ENCODE measurements at places on chromosomes 13 and 19.

DNA sequence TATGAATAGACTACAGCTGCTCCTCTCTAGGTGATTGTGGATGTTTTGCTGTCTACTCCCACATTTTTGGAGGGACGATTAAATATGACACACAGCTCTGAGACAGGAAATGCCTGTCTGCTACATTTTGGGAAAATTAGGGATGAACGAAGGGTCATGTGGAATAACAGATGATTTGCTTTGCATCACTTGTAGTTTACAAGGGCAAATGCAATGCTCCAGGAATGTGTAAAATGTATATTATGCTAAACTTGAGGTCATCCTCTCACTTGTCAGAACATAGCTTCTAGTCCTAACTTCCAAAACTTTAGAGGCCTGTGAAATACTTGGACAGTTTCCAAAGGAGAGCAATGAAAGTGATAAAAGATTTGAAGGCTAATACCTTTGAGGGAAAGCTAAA lies 284.2 kb upstream of the DACH1 start:
- DNase-seq = no peak

DNA sequence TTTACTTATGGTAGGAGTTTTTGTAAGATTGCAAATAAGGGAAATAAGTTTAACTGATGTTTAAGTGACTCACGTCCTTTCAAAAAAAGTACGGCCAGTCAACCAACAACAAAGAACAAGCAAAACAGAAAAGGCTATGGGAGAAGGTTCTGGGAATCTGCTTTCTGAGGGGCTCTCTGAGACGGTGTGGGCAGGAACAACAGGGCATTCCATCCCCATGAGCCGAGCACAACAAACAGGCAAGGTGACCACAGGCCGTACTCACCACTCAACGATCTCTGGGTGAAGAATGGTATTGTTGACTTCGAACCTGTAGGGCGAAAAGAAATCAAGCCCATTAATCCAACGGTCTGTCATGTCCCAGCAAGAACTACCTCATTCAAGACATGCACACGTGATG lies 43.8 kb downstream of the PEPD start:
- no peak for DNase-seq

DNA sequence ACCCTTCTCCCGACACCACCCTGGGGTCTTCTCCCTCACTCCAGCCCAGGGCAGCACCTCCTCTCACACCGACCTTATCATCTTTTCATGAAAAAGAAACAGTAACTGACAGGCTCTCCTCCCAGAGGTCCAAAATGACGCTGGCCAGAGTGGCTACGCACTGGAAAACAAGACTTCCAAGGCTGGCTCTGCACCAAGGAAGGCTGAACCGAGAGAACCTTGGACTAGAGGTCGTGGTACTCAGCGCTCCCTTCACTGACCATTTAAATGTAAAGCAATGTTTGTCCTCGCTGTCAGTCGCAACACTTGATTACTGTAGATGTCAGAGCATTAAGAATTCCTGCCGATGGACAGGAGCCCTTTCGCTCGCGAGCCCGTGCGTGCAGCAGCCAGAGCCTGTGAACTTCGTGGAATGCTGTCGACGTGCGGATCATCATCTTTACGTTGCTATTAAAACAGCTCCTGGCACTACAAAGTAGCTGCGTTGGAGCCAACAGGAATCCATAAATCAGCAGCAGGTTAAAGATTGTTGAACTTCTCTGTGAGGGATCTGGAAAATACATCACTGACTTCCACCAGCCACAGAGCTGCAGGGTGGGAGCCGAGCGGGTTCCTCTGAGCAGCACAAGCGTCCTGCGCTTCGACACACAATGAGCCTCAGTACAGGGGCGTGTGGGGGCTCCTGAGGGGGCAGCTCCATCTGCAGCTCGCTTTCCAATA lies 125.5 kb upstream of the MCF2L start:
- DNase-seq = no peak

- DNase-seq = peak; percentile 87
These were observed 25.3 kb downstream of the CAPN12 start for GRCh38 chr19:38718747-38719543.

DNA sequence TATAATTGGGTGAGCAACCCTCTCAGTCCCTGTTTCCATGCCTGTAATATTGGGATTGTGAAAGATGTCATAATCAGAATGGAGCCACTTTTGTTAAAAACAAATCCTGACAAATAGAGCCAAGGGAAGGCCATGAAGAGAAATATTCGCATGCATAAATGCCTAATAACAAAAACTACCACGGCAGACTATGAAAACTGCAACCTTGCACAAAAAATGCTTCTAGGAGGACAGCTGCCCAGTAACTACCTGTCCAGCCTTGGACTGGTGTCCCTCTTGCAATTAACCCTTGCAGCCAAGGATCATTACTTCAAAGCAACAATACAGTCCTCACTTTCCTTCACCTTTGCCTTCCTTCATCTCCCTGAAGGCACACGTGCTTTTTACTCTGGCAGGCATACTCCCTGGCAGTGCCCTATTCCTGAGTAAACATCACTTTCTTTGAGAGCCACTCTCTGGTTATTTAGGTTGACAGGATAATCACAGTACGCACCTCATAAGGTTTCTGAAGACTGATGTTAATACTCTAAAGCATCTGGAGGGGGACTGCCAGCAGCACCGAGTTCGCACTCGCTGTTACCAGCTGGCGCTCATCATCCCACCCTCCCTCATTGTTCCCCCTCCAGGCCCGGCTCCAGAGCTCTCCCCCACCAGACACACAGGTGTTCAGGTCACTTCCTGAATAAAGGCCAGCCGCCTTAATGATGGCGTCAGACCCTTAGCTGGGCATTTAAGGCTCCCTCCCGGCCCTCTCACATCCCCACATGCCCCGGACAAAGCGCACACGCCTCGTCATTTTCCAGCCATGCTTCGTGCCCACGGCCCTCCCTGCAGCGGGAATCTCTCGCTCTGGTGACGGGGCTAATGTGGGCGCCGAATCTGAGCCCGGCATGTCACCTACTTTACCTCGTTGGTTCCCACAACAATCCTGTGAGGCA lies 57.3 kb downstream of the CDADC1 start:
- no peak for DNase-seq

DNA sequence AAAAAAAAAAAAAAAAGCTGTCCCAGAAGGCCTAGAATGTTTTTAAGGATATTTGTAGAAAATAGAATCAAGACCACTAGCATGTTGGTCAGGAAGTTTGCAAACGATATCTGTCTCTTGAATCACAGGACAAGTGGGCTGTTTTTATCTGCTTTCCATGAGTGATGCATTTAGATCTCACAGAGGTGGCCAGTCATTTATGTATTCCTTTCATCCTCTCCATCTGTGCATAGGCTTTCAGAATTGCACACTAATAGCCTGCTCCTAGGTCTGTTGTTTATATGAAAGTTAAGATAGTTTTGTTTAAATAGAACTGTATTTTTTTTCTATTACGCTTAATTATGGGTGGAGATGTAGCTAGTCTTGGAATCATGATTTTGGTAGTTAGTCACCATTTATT lies 289.5 kb downstream of the SHISA2 start:
- no peak for DNase-seq

GRCh38 chr19:39409208-39410016 lies 2.8 kb downstream of the ZFP36 start:
- peak; percentile 85 for DNase-seq

- DNase-seq = no peak
These were observed 2.1 kb downstream of the MCOLN1 start for GRCh38 chr19:7524523-7524922.

DNA sequence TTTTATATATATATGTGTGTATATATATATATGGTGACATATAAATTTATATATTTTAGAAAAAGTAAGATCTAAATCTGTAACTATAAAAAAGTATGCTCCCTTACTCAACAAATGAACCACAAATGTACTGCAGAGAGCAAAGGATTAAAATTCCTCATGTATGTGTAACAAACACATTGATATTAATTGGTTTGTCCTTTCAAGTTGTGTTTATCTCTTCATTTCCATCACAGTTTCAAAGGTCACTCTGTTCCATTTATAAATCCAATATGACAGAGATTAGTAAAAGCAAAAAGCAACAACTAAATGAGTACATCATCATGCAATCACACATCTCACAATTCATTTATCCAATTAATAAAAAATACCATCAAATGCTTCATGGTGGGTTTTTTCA lies 247.9 kb downstream of the DACH1 start:
- DNase-seq = no peak

DNA sequence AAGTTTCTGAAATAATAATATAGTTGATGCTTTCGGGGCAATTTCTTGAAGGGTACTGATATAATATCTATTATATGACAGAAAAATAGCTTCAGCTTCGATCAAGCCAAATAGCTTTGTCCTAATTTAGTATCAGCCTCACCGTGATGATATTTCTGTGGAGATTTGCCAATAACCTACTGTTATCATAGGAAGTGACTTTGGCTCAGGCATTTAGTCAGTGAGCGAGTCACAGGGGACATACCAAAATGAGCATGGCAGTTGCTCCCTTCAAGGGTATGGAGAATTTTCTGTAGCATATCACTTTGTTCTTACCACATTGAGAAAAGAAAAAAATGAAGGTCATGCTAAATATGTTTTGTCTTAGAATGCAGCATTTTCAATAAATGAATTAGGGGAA lies 767.6 kb upstream of the SLITRK1 start:
- no peak for DNase-seq

- no peak for DNase-seq
These were observed 3.3 kb downstream of the SIX5 start for GRCh38 chr19:45765702-45766295.

GRCh38 chr13:27587095-27587746 lies 33.1 kb downstream of the LNX2 start:
- DNase-seq = no peak

DNA sequence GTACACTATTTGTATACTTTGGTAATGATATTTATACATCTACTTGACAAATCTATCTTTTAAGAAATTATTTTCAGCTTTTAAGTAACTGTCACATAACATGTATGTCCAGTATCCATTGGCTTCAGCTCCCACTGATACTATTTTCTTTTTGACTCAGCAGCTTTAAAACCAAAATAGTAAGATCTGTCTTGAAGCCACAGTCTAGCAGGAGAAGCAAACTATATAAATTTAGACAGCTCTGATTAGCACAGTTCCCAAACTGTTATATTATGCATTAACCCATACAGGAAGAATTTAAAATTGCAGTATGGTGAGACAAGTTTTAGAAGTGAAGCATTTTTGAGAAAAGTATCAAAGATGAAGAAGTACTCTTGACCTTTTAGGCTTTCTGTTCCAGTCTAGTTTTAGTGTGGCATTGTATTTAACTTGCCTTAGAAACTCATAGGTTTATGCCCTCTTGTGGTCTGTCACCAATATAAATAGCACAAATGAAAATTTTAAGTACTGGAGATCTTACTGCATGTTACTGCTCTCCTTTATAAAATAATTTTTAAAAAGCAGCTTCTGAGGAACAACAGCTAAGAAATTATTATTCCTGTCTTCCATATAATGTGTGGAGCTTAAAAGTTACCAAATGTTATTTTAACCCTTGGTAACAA lies 24.7 kb downstream of the URI1 start:
- no peak for DNase-seq

GRCh38 chr13:31334547-31334946 lies 134.8 kb downstream of the B3GLCT start:
- DNase-seq = no peak

DNA sequence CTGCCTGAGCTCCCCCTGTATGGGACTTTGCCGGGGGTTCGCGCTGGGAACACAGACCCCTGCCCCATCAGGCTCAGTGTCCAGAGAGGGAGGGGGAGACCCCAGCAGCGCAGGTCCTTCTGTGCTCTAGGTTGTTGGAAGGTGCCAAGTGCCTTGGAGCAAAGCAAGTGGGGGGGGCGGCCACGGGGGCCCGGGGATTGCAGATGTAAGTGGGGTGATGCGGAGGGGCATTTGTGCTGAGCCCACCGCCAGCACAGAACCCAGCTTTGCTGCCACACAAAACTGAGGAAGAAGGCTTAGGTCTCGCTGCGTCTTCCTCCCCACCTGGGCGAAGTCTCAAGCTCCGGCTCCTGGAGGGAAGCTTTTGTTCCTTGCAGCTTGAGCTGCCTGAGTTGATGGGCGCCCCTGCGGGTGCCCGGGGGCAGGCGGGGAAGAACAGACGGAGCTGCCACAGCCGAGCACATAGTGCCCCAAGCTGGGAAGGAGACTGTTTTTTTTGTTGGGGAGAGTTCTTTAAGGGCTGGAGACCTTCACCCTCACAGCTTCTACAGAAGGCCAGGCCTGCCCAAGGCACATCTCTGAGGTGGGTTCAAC lies 1.5 kb upstream of the NTN5 start:
- no peak for DNase-seq

GRCh38 chr19:12665281-12665573 lies 1.3 kb downstream of the MAN2B1 start:
- DNase-seq = no peak

- DNase-seq = no peak
These were observed 17.7 kb downstream of the HPN start for GRCh38 chr19:35059006-35059798.

- DNase-seq = no peak
These were observed 2678.4 kb downstream of the PCDH9 start for GRCh38 chr13:64551755-64552154.

DNA sequence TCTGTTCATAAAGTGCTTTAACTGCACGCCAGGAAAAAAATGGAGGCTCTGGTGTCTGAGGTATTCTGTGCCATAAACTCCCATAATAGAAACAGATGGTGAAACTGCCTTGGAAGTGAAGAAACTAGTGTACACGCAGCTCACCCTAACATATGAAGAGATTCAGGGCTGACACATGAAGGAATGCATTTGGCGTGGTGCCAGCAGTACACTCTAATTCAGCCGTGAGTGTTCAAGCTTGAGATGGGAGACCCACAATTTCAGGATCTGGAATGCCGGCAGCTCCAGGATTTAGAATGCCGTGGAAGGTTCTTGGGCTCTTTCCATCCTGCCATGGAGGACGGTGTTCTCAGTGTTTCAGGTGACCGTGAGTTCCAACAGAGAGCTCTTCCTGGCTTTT lies 478.4 kb downstream of the TSHZ3 start:
- no peak for DNase-seq

DNA sequence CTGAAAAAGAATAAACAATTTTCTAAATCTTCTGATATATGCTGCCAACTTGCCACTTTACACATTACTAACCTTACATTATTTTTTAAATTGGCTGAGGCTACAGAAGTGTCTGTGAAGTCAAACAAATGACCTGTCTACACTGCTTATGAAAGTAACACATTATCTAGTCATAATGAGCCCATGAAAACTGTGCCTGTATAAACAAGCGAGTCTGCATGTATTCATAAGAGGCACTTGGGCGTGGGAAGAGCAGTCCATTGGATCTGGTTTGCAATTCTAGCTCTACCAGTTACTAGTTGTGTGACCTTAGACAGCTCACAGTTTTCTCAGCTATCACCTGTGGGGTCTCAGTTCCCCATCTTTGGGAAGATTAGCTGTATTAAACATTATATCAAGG lies 3.1 kb downstream of the VPS36 start:
- DNase-seq = no peak

GRCh38 chr19:17052439-17052838 lies 22.8 kb downstream of the HAUS8 start:
- DNase-seq = peak; percentile 59

- DNase-seq = no peak
These were observed 5.0 kb downstream of the JOSD2 start for GRCh38 chr19:50505856-50506611.

DNA sequence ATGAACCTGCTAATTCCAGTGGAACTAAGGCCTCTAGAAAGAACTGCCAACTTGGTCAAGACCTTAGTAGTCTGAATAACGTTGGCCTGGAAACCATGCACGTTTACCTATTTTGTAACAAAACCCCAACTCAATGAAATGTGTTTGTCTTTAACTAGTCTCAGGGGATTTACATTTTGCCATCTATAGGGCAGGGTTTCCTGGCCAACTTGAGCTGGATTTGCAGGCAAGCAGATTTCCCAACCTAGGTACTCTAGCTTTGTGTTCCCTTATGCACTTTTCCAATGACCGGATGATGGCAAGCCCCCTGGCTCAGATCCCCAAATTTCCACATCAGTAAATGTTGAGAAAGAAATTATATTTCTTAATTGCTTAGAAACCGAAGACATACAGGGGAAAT lies 114.5 kb downstream of the IRS2 start:
- no peak for DNase-seq

All from hepatic stellate cell (primary cell).